ENCODE measurements at places on chromosomes 12 and 14.

- peak; percentile 18 for DNase-seq
These were observed 5.7 kb downstream of the RAB35 start for GRCh38 chr12:120110550-120111501.

- no peak for DNase-seq
These were observed 9.3 kb upstream of the B4GALNT3 start for GRCh38 chr12:450438-450837.

DNA sequence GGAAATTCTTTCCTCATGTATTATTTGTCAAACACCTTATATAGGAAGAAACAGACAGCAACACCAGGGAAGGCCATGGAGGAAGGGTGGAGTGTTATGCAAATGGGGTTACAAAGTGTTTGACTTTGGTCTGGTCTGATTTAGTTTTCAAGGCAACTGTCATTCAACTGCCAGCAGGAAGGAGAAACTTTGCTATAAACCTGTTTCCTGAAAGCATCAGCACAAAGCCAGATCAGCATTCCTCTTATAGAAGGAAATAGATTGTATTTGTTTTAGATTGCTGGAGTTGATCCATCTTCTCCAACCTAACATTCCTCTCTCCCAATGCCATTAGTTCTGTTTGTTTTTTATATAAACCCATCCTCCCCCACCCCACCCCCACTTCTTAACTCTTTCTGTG lies 65.7 kb downstream of the STAB2 start:
- DNase-seq: no peak

DNA sequence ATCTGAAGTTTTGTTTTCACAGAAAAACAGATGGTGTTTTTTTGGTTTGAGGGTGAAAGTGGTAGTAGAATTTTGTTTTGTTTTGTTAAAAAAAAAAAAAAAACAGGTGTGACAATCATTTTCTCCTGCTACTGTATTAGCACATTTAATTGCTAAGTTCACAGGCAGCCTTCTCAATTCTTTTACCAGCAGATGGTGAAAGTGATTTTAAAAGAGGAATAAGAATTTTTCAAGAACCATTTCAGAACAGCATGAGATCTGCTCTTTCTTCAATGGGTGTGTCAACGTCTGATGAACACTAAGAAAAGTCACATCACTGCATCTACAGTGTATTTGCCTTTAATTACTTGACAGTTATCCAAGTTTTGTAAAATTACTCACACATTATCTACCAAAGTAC lies 303.7 kb upstream of the USP15 start:
- no peak for DNase-seq

- DNase-seq: no peak
These were observed 513 bp downstream of the BCAT1 start for GRCh38 chr12:24948420-24948756.

GRCh38 chr12:112303004-112303403 lies 79.2 kb downstream of the HECTD4 start:
- peak; percentile 64 for DNase-seq

DNA sequence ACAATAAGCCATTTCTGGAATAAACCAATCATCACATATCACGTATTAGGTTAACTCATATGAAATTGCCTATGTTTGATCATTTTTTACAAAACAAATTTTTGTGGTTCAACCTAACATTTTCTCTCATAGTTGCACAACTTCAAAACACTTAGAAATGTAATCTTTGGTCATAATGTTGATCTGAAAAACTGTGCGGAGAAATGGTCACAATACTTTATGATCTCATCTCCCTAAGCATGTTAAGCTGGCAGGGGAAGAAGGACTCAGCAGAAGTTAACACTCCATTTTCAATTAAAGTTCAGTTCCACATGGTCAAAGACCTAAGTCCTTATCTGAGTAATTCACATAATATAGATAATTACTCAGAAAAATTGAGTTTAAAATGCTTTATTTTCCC lies 194.8 kb downstream of the CAPZA3 start:
- no peak for DNase-seq

DNA sequence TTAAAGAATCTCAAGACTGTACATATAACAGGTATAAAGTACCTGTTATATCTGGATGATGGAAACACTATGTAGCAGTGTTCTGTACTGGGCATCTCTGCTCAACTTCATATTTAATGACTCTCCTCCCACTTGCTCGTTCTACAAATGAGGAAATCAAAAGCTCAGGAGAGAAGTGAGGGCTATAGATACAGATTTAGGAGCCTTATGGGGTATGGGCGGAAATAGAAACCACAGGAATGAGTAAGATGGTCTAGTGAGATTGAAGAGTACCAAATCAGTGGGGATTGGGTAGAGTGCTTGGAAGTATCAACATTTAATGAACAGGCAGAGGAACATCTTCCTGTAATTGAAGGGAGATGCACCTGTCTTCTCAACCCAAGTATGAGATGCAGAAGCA lies 23.8 kb upstream of the POLR3B start:
- DNase-seq: no peak

DNA sequence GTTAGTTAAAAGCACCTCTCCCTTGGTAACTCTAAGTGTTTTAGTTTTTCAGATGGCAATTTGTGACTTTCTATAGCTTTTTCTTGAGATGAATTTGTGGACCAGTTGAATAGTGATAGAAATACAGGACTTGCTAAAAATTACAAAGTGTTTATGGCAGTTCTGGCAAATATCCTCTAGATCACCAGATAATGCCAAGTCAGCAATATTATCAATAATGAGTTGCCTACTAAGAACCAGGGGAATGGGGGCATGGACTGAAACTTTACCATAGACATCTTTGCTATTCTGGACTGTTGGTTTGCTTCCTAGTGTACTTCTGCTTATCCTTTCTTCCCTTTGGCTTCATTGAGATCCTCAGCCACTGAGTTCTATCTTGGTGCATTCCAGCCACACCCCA lies 584.2 kb downstream of the DIO2 start:
- no peak for DNase-seq

DNA sequence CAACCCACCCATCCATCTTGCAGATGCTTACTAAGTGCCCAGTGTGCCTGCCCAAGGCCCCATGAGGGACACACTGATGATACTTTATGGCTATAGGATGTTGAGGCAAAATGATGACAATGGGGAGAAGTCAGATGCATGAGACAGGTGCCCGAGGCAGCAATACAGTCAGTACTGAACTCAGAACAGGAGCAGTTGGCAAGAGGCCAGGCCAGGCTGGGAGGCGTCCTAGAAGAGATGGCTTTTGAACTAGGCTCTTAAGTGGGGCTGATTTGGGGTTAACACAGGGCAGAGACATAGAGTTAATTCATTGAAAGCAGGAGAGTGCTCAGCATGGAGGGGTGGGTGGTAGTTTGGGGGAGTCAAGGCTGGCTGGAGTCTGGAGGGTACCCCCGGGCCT lies 15.6 kb downstream of the PLBD2 start:
- no peak for DNase-seq

DNA sequence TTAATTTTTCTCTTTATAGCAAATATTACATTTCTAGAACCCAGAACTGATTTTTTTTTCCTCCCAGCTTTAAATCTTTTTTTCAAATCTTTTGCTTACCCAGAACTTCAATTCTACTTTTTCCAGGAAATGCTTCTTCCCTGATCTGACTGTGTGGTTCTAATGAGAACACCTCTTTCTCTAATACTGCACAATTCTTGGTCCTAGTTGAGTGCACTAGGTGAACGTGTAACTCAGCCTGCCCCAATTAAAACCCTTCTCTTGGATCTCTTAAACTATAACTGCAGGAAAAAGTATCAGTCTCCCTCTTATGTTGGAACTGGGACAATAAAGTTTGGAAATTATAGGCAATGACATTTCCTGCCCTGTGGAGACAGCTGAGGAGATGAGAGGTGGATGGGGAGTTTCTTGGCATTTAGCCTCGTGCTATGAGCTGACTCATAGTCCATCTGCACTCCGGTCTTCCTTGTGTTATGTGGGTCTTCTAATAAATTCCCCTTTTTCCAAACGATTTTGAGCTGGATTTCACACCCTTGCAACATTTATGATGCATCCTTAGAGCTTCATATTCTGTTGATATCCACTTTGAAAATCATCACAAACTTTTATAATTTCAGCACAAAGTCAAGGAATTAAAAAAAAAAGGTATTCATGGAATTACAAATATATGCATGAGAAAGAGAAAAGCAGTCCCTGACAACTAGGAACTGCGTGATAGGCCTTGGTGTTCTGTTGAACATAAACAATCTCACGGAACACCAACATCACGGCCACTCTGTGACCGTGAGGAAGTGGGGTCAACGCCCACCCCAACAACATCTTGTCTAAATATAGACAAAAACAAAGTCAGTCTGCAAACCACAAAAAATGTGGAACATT lies 52.4 kb downstream of the BRMS1L start:
- DNase-seq: no peak

Data from naive thymus-derived CD8-positive, alpha-beta T cell (primary cell).